ENCODE measurements at places on chromosomes 4 and X. TPM values are rescaled to one million over a fixed set of nuclear protein-coding genes. Genes with fewer than 3 reads are reported as not detected.

Gene FGF5
- polyA plus RNA-seq = 39.9 TPM

Gene PCDH10
- 0.36 TPM for polyA plus RNA-seq

Gene MUC7
- not detected for polyA plus RNA-seq

Gene HAND2
- 2.2 TPM for polyA plus RNA-seq

Gene TLR10
- not detected for polyA plus RNA-seq

Gene GABRG1
- not detected for polyA plus RNA-seq

Gene SYP
- 0.07 TPM for polyA plus RNA-seq

Gene DSPP
- not detected for polyA plus RNA-seq

Gene CT45A5
- polyA plus RNA-seq = not detected

- DNase-seq = no peak
Observed at GRCh38 chrX:118499295-118499694, 3.7 kb downstream of the DOCK11 start.

GRCh38 chrX:12791257-12792228 lies at the start of gene PRPS2:
TSS of gene PRPS2 (plus strand) at chrX:12791412. CDS start at chrX:12791498, 86 bp downstream.
- DNase-seq = no peak

DNA sequence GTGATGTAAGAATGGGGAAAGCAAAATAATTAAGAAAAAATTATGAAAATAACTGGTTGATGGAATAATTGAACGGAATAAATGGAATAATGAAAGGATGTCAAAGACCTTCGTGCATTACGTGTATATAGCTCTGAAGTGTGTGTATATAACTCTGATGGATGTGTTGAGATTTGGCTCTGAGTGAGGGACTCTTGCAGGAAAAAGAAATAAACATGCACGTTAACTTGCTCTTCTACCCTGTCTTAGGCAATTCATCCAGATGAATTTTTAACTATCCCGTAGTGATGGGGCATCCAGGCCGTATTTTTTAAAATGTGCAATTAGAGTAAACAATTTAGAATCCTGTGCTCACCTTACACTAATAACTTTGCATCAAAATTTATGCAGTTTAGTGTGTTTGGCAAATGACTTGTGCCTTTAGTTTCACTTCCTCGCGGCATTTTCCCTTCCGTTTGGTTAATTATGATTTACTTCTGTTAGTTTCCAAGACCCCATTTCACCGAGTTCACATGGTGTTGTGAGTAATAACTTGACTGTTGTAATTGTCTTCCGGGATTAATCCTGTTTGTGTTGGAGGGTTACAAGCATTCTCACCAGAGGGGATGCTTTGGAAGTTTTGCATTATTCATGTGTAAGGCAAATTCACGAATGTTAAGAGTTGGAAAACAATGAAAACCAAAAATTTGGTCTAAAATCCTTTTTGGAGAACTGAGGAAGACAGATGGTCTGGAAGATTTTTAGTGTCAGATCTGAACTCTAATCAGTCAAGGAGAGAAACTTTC lies 256.5 kb upstream of the FAT1 start:
- no peak for DNase-seq

GRCh38 chr4:153095448-153096204 lies 108.6 kb upstream of the TRIM2 start:
- DNase-seq = no peak

GRCh38 chr4:8836664-8837171 lies 34.9 kb downstream of the HMX1 start:
- DNase-seq = no peak

GRCh38 chrX:15500497-15500966 lies at the start of gene BMX:
TSS of gene BMX (plus strand) at chrX:15500807. CDS start at chrX:15508354, 7,547 bp downstream.
- DNase-seq = no peak

GRCh38 chrX:131317326-131317725 lies 28.2 kb upstream of the IGSF1 start:
- DNase-seq = no peak

DNA sequence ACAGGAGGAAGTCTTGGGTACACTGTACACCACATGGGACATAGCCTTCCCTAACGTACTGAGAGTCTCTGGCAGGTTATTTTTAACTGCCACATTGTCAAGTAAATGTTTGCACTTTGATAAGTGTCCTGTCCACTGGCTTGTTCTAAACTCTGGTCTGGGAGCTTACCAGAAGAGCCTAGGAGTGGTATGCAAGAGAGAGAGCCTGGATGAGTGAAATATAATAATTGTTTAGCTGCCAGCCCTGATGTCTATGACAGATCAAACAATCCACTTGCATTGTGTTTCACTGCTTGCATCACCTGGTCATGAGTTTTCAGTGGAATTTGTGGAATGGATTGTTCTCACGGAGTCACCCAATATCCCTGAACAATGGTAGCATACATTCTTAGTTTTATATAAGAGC lies 91.6 kb downstream of the SHROOM3 start:
- peak; percentile 13 for DNase-seq

- no peak for DNase-seq
Observed at GRCh38 chr4:183153190-183153916, 54.3 kb downstream of the WWC2 start.

GRCh38 chrX:12076046-12076445 lies 62.2 kb upstream of the FRMPD4 start:
- no peak for DNase-seq

DNA sequence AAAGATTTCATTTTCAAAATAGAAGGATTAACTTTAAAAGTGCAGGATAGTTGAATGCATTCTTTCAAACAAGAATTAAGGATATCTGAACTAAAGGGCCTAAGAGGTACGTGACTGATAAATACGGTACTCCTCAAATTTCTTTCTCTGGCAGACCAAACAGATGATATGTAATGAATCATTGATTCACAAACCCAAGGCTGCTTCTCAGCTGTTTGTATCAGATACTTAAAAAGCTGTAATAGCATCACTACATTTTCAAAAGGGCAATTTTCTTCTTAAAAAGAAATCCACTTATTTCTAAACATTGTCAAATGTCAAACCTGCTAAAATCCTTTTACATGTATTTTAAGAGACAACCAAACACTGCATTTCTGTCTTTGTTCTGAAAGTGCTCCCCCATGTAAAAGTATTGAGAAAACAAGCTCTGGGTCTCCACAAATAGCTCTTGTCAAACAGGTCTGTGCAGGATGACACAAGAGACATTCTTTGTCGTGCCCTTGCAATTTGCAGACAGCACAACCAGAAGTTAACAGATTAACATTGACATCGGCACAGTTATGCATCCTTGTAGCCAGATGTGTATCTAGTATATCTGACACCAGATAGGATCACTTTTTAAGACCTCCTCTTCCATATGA lies 82.0 kb downstream of the MANBA start:
- no peak for DNase-seq

- no peak for DNase-seq
Observed at GRCh38 chr4:114921790-114922591, 191.4 kb downstream of the NDST4 start.

DNA sequence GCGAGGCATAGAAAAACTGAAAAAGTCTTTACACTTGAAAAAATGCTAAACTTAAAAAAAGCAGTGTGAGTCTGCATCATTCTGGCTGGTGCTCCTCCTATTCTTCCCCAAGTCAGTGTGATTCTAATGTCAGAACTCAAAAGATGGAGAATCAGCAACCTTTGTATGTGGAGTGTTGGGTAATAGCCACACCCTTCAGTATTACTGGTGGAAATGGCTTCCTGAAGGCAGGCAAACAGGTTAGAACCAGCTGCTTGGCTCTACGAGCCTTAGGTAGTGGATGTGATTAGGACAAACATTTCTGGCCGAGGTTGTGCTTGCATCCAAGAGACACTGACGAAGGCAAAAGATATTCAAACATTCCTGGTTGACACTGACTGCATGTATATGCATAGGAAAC lies 353.4 kb upstream of the TACR3 start:
- no peak for DNase-seq

GRCh38 chr4:125849869-125850268 lies 535.1 kb downstream of the FAT4 start:
- DNase-seq = peak; percentile 11

DNA sequence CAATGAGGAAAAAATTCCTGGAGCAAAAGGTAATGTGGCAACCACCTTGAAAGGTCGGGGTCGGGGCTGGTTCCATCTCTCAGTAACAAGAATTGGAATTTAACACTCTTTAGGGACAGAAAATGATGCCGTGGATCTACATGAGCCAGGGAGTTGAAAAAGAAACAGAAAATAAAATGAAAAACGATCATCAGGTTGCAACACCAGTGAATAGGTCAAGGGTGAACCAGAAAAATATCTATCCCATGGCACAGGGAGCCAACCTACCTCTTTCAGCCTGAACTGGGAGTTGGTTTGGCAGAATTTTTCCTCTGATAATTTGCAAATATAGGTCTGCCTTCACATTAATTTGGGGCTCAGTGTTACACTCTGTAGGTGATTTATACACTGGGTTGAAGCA lies 93.7 kb downstream of the C4orf33 start:
- no peak for DNase-seq

DNA sequence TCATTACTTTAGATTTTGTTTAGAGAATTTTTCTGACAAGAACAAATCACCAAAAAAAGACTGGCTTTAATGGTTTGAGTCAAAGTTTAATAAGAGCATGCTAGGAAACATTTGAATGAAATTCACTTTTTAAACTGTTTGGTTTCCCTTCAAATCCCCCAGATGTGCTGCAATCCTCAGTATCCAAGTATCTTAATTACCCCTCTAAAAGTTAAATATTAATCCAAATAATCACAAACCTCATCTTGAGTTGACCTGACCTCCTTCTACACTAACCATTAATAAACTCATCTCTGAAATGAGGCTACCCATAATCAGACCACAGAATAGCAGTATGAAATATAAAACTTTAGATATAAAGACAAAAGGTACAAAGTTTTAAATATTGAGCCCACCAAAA lies 10.1 kb downstream of the DHX15 start:
- no peak for DNase-seq

GRCh38 chrX:38973322-38973721 lies 172.1 kb downstream of the MID1IP1 start:
- DNase-seq = no peak

GRCh38 chr4:78022517-78022916 lies 34.6 kb upstream of the FRAS1 start:
- DNase-seq = no peak

GRCh38 chrX:22360129-22360528 lies 87.4 kb downstream of the CBLL2 start:
- no peak for DNase-seq

DNA sequence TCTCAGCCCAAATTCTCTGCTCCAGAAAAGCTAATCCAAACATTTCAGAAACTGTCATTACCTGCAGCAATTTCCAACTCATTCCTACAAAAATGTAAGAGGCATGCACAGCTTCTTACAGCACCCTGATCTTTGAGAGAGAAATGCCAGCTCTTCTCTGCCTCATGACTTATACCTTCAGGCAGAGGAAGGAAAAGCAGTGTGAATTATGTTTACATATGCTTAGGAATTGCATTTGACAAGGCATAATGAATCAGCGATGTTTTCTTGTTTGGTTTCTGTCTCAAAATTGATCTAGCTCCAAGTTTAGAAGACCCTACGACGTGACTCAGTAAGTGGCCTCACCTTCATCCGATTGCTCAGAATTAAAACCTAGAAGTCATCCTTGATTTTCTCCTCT lies 21.8 kb upstream of the AGA start:
- DNase-seq = no peak

DNA sequence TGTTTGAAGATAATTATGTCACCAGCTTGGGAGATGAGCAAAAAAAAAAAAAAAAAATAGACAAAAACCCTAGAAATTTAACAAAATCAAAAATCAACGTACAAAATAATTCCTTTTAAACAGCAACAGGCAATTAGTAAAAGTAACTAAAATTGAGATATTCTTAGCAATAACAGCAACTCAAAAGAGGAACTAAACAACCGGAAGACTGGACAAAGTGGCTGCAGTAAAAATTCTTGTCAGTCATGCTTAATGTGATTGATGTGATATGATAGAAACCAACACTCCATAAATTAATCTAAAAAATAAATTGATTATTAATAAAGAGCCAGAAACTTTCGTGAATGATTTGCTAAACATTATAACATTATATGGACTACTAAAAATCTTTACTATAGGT lies 1534.6 kb upstream of the AGA start:
- no peak for DNase-seq

DNA sequence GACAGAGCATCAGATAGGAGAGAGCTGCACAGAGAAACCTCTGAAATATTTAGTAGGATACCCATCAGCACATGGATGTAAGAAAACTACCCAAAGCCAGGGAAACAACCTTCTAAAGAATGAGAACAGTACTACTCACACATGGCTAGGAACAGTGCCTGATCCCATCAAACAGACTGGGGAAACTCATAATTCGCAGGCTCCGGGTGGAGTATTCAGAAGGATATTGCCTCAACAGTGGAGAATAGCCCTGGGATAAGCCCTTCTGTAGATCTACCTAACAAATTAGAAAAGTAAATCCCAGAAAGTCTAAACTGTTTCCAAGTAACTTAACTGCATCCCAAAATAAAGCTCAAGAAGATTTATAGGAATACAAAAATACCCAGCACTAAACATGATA lies 17.8 kb downstream of the RCHY1 start:
- DNase-seq = no peak

DNA sequence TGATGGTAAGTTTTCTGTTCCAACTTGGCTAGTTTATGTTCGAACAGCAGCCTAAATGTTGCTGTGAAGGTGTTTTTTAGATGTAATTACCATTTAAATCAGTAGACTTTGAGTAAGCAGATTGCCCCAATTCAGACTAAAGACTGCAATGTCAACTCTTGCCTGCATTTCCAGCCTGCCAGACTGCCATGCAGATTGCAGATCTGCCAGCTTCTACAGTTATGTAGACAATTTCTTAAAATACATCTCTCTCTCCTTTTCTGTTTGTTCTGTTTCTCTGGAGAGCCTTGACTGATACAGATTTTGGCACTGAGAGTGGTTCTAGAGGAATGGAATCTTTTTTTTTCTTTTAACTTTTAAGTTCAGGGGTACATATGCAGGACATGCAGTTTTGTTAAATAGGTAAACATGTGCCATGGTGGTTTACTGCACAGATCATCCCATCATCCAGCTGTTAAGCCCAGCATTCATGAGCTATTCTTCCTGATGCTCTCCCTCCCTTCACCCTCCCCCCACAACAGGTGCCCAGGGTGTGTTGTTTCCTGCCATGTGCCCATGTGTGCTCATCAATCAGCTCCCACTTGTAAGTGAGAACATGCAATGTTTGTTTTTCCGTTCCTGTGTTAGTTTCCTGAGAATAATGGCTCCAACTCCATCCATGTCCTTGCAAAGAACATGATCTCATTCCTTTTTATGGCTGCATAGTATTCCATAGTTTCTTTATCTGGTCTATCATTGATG lies 227.8 kb downstream of the CPE start:
- DNase-seq = no peak
